ENCODE measurements at places on chromosomes 4 and X.

DNA sequence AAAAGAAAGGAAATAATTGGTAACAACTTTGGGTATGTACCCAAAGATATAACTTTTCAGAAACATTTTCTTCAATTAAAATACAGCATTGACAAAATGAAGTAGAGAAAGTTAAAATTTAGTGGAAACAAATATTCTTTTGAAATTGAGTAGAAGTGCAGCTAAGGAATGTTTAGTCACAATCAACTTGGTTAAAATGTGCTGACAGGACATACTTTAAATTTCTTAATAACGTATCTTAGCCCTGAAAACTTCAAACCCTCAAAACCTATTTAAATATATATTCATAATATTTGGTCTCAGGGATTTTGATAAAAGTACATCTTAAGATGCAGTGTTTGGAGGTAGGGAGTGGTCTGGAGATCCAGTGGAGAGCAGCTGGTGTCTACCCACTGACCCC lies 240.8 kb downstream of the DKK2 start:
- DNase-seq: no peak

- DNase-seq: no peak
These were observed 25.1 kb upstream of the UGT2B11 start for GRCh38 chr4:69239557-69240168.

DNA sequence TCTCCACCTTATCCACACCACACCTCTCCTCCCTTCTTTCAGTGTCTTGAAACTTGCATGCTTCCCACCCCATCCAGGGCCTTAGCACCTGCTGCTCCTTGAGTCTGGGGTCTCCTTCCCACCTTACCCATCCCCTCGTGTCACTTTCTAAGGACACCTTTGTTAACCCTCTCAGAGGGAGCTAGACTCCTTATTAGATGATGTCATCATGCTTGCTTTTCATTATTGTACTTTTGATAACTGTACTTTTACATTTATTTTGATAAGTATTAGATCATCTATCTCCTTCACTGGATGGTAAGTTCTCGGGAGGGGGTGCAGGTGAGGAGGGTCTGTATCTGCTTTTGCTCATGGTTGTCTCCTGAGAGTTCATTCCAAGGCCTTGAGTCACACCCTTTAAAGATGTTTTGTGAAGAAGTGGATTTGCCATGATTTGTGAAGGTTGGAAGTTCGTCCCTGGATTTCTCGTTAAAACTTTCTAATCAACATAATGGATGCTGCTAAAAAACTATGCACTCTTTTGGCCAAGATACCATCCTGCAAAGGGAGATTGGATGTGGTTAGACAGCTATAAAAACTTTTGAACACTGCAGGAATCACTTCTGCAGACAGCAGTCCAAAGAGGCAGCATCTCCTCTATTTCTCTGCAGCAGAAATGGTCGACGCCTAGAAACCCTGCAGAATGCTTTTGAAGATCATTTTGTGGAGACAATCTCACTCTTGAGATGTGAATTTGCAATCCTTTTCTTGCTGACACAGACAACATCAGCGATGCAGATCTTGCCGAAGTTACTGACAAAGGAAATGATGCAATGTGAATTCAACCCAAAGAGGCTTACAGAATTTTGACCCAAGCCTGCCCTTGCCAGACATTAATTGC lies 69.6 kb downstream of the ENPP6 start:
- no peak for DNase-seq

DNA sequence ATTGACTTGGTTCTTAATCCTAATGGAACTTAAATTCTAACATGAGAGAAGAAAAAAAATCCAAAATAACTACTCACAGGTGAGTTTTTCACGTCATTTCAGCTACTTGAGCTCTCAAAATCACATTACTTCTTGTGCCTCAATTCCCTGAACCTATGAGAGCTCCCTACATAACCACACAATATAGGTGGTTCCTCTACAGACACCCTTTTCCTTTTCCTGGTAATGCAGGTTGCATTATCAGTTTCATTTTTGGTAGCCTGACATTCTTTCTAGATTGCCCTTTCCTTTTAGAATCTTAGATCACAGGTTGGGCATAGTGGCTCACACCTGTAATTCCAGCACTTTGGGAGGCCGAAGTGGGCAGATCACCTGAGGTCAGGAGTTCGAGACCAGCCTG lies 4.3 kb downstream of the GPR34 start:
- DNase-seq: no peak

DNA sequence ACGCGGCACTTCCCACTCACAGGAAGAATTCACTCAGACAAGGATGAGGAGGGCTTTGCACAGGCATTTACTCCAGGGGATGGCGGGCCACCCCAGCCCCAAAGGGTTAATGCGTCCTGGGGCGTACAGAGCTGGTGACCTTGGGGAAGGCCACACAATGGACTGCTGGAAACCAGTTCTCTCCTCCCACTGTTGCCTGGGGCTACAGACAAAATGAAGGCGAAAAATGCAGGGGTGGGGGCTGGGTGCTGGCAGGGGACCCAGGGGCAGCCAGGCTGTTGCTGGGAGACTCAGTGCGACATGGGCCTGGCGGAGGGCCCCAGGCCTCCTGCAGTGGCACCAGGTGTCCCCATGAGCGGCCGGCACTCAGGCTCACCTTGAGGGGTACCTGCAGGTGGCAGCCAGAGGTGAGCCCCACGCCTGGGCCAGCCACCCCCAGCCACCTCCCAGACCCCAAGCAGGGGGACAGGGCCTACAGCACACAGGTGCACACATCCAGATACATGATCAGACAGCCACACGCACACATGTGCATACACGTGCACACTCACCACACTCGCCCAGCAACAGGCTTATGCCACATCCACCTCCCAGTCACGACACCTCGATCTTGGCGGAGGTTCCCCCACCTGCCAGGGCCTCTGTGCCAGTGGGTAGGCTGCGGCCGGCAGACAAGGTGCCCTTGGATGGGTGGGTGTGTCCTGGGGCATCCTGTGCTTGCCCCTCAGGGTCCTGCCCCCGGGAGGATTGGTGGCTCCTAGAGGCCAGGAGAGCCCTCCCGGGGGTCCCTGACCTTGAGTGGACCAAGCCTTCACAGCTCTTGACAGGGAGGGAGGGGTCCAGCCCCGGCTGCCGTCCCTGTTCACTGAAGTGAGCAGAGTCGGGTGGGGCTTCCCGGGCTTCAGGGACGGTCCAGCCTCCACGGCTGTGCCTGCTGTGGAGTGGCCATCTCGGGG lies 13.1 kb downstream of the NAT8L start:
- no peak for DNase-seq
